Right forelimb (tissue), 1 donor: ENCODE measurements at places on chromosomes 7 and 10.
A peak's percentile ranks its signal among the peaks of the same experiment; 100 is the strongest.

DNA sequence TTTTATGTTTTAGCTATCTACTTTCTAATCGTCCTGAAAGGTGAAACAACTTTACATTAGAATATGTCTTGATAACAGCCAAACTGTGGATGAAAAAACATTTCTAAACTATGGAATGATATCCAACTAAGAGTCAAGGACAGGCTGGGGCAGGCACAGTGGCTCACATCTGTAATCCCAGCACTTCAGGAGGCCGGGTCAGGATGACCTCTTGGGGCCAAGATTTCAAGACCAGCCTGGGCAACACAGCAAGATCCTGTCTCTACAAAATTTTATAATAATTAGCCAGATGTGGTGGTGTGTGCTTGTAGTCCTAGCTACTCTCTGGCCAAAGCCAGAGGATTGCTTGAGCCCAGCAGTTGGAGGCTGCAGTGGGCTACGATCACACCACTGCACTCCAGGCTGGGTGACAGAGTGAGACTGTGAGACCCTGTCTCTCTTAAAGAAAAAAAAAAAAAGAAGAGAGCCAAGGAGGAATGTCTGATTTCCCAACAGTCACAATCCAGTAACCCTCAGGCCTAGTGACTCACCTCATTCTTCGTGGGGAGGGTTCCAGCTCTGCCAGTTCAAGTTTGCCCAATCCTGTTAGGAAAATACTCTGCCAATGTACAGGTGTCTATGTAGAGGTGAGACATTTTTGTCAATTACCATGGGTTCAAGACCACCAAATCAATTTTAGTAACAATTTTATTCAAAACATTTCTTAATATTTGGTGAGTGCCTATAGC, 14.6 kb upstream of the FZD1 start:
- DNase-seq = no peak

- no peak for DNase-seq
Measured at GRCh38 chr10:49562893-49563292, 24.0 kb upstream of the ERCC6 start.

DNA sequence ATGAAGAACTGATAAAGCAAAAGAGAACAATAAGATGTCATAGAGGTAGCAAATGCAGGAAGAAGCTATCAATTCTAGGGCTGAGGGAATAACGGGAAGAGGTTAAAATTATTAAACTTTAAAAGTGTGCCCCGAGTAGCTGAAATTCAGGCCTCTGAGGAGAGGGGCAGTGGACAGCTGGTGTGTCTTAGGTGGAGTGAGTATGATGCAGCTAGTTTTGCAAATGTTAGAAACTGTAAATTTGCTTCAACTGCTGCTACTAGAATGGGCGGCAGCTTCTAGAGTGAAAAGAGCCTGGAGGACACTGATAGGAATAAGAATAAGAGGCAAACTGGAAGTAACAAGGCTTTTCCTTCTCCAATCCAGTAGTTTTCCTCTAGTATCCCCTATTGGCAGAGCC, 87.3 kb downstream of the SDHAF3 start:
- no peak for DNase-seq

GRCh38 chr10:109187677-109188076, 735.6 kb downstream of the XPNPEP1 start:
- no peak for DNase-seq

- DNase-seq = no peak
Measured at GRCh38 chr10:2897619-2898508, 169.5 kb upstream of the PFKP start.

DNA sequence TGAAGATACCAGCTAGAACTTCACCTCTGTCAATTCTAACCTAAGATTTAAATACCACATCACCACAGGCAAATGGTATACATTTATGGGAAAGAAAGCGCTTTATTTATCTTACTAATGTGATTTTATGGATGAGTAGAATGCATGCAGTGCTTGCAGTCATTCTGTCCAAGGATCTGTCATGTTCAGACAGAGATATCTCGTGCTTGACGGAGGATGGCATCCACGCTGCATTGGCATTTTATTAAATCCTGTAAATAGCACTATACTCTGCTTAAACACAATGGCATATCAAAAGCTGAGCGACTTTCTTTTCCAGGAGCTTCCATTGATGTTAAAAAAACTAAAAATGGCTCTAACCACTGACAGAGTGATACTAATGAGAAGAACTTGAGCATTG, 133.7 kb upstream of the CAV2 start:
- DNase-seq = no peak

DNA sequence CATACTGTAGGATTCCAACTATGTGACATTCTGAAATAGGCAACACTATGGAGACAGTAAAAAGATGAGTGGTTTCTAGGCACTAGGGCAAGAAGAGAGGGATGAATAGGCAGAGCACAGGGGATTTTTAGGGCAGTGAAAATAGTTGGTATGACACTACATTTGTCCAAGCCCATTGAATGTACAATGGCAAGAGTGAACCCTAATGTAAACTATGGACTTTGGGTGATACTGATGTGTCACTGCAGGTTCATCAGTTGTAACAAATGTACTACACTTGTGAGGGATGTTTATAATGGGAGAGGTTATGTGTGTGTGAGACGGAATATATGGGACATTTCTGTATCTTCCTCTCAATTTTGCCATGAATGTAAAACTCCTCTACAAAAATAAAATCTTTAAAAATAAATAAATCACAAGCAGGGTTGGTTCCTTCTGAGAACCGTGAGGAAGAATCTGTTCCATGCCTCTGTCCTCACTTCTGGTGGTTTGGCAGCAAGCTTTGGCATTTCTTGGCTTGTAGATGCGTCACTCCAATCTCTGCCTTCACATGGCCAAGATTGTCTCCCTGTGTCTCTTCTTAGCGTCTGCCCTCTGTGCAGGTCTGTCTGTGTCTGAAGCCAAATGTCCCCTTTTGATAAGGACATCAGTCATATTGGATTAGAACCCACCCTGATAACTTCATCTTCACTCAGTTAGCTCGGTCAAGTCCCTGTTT, 83.1 kb upstream of the AGBL3 start:
- DNase-seq = no peak

- no peak for DNase-seq
Measured at GRCh38 chr7:137772748-137773147, 74.0 kb downstream of the DGKI start.

- no peak for DNase-seq
Measured at GRCh38 chr7:84532196-84532595, 337.6 kb upstream of the SEMA3A start.

DNA sequence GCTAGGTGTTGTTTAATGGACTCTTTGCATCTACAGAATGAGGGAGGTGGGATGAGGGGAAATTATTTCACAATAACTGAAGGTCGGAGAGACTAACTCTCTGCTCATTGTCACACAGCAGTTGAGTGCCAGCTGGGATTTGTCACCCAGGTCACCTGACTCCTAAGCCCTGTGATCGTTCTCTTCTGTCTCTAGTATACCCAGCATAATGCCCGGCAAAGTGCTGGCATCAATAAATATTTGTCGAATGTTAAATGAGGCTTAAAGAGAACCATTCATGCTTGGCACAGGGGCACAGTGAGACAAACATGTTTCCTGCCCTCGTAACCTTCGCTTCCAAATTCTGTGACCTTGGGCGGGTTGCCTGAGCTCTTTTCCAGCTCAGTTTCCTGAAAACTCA, 70.8 kb downstream of the TCF7L2 start:
- no peak for DNase-seq

GRCh38 chr7:52639126-52639525, 396.3 kb upstream of the POM121L12 start:
- DNase-seq = no peak

DNA sequence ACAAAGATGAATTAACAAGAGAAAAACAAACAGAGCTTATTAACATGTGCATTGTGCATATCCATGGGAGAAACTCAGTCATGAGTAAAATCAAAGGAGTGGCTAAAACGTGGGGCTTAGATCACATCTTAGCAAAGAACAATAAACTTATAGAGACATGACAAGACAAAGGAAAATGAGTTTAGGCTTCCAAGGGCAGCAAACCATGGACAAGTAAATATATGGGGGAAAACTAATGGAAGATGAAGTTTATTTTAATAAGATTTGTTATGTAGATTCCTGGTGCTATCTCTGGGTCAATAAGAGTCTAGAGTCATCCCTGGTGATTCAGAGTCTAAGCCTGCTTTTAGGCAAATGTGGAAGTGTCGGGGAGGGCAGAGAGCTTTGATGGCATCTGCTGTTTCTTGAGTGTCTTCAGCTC, 87.2 kb upstream of the PLPP4 start:
- no peak for DNase-seq

DNA sequence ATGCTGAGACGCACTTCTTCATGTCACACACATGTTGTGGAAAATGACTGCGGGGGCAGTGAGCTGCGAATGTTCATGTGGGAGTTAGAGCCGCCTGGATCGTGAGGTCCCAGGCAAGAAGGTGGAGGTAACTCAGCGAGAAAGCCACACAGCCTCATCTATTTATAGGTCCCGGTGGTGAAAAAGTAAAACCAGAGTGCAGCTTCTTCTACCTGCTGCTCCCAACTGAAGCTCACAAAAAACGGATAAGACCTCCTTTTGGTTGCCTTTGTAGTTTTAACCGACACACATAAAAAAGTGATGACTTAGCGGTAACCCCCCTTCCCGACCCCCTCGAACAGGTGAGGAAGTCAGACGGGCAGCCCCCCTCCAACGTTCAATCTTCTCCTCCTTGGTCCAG, 276.9 kb downstream of the GATA3 start:
- no peak for DNase-seq

- no peak for DNase-seq
Measured at GRCh38 chr7:104903044-104903443, 111.0 kb upstream of the KMT2E start.

DNA sequence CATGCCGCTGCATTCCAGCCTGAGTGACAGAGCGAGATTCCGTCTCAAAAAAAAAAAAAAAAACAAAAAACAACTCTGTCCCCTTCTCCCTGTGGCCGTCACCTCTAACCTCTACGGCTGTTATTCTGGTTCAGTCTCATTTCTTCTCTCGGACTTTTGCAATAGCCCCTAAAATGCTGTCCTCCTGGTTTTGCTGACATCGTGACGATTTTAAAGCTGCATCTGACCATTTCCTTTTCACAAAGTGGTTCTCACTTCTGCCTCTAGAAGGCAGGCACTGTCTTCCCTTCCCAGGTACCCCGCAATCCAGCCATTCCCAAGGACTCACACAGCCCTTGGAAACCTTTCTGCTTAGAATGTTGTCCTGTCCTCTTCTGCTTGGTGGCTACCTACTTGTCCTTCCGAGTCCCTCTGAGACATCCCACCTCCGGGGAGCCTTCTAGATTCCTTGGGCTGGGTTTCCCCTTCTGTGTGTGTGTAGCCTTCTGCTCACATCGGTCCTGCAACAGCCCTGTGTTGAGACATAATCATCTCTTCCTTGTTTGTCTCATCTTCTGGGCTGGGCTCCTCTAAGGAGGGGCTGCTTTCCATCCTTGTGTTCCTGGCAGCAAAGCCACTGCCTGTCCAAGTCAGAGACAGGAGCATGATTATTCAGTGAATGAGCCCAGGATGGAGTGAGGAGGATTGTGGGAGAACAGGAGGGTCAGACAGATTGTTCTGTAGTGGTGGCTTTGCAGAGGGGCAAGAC, 83.1 kb downstream of the GRK5 start:
- no peak for DNase-seq

DNA sequence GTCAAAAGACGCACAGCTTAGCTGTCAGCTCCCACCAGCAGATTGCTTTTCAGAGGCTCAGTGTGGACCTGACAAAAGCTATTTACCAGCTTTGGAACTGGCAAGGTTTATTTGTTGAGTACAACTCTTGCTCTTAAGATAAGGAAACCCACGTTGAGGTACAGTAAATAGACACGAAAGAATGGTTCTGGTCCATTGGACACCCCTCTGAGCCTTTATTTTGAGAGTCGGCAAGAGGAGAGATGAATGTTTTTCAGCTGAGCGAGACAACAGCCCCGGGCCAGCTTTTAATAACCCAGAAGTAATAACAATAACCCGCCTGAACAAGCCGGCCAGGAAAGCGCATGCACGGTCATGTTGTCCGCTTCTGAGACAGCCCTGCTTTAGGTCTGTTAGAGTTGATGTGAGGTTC, 49.0 kb downstream of the WNT2 start:
- no peak for DNase-seq

GRCh38 chr10:69338547-69339450, 60.5 kb downstream of the HK1 start:
- no peak for DNase-seq

DNA sequence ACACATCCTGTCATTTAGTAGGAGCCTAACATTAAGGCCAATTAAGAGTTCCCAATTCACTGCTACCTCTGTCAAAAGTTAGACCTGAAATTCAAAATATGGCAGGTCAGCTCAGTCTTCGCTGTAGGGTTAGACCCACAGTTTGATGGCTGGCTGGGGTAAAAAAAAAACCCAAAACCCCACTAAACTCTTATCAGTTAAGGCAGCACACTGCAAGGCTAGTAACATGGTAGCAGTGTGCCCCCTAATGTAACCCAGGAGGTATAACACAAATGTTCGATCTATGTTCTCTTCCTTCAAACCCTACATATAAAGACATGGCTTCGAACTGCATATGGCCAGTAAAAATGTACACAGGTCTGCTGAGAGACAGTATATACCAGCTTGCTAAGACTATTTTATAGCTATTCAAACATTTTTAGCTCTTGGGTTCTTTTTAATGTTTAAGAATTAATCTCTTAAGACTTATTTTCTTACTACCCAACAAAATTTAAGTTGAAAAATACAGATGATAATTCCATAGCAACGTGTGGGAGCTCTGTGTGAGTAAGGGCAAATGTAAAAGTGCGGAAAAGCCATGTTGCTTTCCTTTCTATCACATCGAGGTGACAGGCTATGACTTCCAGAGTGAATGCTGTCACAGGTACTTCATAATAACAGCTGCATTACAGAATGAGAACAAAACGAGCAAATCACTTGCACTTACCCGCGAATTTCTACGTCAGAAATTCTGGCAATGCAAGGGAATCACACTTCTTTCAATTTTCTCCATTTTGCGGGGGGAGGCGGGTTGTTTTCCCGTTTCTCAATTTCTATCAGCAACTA, 168.4 kb upstream of the IMMP2L start:
- no peak for DNase-seq

GRCh38 chr10:73228247-73228646, 18.8 kb downstream of the DNAJC9 start:
- no peak for DNase-seq

DNA sequence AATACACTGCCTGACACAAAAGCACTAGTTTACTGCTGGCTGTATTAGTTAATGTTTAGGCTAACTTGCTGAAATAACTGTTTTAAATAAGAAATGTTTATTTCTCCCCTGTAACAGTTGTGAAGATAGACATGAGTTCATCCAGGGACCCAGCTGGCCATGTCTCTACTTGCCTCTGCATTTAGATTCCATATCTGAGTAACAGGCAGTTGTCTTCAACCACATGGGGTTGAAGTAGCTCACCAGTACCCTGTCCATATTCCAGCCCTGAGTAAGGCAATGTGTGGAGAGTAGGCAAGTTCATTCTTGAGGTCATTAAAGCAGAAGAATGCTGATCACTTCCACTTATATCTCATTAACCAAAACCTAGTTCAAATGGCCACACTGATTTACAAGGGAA, 31.1 kb upstream of the RSBN1L start:
- DNase-seq = no peak

GRCh38 chr10:16521311-16522016, at the start of gene C1QL3:
TSS of gene C1QL3 (minus strand) at chr10:16521879. CDS start at chr10:16521065, 814 bp downstream.
- DNase-seq = peak; percentile 48

GRCh38 chr10:77974396-77975074, 48.0 kb upstream of the DLG5 start:
- no peak for DNase-seq

- DNase-seq = no peak
Measured at GRCh38 chr7:112112822-112113255, 93.4 kb downstream of the DOCK4 start.
